SHP77 (cell line): ENCODE measurements at places on chromosomes 12 and 14.

GRCh38 chr14:105547741-105548169 is 21.4 kb downstream of the TMEM121 start:
- DNase-seq, result no peak

GRCh38 chr14:58769771-58770170 is 132.0 kb downstream of the DACT1 start:
- DNase-seq, result no peak

DNA sequence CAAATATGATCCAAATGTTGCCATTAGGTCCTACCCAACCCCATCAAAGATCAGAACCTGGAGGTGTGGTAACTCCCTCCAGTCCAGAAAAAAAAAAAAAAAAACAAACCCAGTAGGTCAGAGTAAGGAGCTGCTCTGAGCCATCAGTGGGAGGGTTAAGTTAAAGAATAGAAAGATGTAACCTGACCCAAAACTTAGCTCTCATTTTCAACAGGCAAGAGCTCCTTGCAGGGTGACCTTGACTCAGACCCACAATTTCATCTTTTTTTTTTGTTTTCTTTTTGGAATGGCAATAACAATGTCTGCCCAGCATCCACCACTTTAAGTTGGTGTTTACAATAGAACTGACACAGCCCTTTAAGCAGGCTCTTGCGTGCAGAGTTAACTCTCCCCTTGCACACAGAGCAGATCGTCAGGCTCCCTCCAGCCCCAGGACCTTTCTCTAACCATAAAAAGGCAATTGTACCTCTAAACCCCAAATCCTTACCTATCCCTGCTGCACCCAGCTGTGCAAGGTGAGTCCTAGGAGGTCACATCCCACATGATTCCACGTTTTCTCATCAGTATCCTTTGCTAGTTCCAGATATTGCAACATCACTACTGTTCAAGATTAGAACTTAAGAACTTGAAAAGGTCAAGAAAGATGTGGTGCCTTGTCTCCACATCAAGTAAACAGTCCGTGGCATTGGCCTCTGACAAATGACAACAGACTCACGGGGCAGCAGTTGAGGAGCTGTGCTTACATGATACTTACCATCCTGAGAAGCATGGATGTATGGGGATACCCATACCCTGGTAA is 178.6 kb upstream of the EEA1 start:
- no peak for DNase-seq

GRCh38 chr12:56634837-56635791 is 5.0 kb upstream of the BAZ2A start:
- DNase-seq, result peak; percentile 79

DNA sequence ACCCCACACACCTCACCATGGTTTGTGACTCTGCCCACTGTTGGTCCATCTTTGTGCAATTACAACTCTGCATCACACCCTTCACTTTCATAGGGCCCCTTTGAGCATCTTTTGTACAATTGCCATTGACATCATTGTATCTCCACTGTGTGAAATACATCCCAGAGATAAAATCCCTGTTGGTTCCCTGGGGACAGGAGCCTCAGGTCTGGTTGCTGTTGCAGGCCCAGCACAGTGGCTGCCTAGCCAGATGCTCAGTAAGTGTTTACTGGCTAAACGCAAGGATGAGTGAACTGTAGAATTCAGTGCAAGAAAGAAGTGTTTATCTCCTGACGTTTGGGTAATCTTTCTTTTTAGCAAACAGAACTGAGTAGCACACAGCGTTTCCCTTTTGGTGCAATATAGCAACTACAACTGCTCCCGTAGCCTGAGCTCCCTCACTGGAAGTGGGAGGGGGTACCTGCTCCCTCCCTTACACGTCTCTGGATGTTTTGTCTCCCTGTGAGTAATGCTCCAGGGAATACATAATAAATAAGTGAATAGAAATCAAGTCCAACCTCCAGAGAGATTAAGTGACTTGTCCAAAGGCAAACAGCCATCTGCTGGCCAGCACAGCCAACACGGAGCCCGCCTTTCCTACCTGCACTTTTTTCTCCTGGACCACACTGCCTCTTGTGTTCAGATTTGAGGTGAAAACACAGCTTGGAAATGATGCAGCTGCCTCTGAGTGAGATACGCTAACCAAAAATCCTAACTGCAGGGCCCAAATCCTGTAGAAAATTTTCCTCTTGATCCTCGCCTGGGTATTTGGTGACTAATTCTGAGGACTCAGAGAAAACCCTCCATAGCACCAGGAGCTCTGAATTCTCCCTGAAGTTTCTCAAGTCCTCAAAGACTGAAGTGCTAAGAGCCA is 27.4 kb downstream of the GALNT16 start:
- no peak for DNase-seq

DNA sequence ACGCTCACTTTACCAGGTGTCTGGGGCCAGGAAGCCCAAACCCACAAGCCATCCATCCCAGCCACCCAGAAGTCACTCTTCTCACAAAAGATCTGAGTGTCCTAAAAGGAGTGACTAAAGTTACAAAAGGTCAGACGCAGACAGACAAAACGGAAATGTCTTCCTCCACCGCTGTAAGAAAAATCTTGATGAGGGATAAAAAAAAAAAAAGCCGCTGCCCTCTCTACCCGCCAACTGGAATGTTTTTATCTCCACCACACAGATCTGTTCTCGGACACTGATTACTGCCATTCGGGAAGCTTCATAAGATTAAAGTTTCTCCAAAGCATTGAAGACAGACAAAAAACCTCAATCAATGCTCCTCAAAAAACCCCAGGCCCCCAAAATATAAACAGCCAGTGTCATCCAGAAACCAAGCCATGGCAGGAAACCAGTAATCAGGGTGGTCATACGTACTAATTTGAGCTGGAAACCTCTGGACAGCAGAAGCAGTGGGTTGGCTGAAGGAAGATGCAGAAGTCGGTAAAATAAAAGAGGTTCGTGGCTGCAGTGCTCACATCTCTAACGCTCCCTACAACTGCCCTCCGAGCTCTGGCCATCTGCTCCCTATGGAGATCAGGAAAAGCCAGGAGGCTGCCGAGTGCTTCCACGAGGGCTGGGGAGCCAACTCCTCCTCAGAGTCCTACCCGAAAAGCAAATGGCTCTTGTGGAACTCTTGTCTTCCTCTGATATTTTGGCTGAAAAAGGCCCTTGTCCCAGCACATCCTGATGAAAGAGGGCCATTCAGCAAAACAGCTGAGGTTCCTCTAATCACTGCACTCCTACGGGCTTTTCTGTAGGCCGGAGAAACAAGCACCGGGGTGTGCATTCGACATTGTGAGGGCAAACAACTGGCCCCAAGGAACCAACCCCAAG is 30.3 kb downstream of the SSH1 start:
- DNase-seq, result no peak

- DNase-seq, result no peak
Observed at GRCh38 chr14:24204163-24205146, 1.0 kb upstream of the TSSK4 start.

- no peak for DNase-seq
Observed at GRCh38 chr14:77791225-77791600, 8.7 kb upstream of the ADCK1 start.

- DNase-seq, result no peak
Observed at GRCh38 chr14:40713387-40713786, 893.3 kb upstream of the LRFN5 start.
